Panc1 (cell line): ENCODE measurements at places on chromosomes 3 and 15. TPM values are rescaled to one million over a fixed set of nuclear protein-coding genes. Genes with fewer than 3 reads are reported as not detected.

DNA sequence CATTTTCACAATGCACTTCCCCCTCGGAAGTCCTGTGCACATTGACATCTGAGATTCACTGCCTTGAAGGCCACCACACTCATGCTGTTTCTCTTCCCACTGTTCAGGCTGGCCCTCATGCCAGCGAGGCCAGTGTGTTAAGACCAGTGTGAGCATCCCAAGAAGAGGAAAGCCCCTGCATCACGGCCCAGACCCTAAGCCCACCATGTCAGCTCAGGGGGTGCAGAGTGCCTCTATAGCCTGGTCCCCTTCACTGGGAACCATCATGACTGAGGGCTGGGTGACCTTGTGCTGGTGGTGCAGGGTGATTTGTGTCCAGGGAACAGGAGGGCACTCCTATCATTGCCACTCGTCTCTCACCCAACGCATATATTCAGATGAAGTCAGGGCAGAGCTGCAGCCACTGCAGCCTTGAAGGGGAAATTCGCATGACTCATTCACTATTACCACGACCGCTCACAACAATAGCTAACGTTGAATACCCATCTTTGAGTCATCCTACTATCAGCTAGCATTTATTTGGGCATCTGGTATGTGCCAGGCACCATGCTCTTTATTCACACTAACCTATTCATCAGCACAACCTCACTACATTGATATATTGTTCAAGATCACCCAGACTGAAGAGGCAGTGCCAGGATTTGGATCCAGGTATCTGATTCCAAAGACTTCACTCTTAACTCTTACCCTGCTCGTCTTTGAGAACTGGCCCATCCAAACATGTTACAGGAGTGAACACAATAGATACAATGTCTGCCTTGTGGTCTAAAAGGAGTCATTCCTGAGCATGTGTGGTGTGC lies 58.8 kb upstream of the SLC6A11 start:
- no peak for DNase-seq
- H3K36me3 ChIP-seq, result no peaks in the 10 kb centered on the region
- H3K27ac ChIP-seq, result no peak overlapping the region

The CCR8 gene
- total RNA-seq, result not detected

DNA sequence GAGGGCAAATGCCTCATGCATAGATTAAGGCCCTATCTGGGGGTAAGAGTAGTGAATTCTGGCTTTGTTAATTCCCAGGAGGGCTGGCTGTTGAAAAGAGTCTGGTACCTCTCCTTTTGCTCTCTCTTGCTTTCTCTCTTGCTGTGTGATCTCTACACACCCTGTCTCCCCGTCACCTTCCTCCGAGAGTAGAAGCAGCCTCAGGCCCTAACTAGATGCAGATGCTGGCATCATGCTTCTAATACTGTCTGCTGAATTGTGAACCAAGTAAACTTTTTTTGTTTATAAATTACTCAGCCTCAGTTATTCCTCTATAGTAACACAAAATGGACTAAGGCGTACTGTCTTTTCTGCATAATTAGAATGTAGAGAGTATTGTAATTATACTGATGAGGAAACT lies 908.1 kb downstream of the DIPK2A start:
- no peak overlapping the region for H3K4me3 ChIP-seq
- no peak overlapping the region for H3K27ac ChIP-seq
- H3K27me3 ChIP-seq, result no peaks in the 10 kb centered on the region
- no peak for DNase-seq
- H3K4me1 ChIP-seq, result no peaks in the 10 kb centered on the region

DNA sequence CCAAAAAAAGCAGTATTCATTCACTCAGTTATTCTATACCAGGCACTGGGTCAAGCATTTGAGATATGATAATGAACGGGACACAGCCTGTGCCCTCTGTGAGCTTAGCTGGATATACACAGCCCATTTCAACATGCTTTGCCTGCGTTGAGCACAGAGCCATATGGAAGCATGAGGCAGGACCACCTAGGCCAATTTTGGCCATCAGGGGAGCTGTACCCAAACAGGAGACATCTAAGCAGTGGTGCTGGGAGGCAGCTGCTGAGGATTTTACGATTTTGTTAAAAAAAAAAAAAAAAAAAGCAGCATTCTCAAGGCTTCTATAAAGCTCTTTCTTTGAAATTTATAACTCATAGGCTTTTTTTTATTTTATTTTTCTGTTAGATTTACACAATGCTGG lies 87.2 kb upstream of the SLC2A2 start:
- H3K36me3 ChIP-seq, result no peaks in the 10 kb centered on the region
- no peak for DNase-seq
- no peak overlapping the region for H3K4me3 ChIP-seq
- H3K27me3 ChIP-seq, result no peaks in the 10 kb centered on the region
- H3K4me1 ChIP-seq, result no peaks in the 10 kb centered on the region

The FAM107A gene
- total RNA-seq, result 0.08 TPM

The SCAANT1 gene
- total RNA-seq, result not detected

The DUOXA2 gene
- total RNA-seq, result not detected
